Stimulated activated CD8-positive, alpha-beta memory T cell treated with anti-CD3 and anti-CD28 coated beads, Interleukin-4, amount 100 ng/mL, for 4 hours (primary cell): ENCODE measurements at places on chromosomes 12 and 14.

DNA sequence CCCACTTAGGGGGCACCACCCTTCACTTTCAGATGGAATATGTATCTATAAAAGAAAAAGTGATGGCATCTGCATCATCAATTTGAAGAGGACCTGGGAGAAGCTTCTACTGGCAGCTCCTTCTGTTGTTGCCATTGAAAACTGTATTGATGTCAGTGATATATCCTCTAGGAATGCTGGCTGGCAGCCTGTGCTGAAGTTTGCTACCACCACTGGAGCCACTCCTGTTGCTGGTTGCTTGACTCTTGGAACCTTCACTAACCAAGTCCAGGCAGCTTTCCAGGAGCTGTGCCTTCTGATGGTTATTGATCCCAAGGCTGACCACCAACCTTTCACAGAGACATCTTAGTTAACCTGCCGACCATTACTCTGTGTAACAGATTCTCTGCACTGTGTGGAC is 44.7 kb downstream of the RIMKLB start:
- no peak for DNase-seq

GRCh38 chr14:76762411-76763095 is 1.3 kb downstream of the VASH1 start:
- DNase-seq = no peak

GRCh38 chr12:105462831-105463230 is 132.3 kb downstream of the C12orf75 start:
- DNase-seq = no peak

- DNase-seq = no peak
Measured at GRCh38 chr14:75399843-75400775, 27.7 kb upstream of the JDP2 start.
